ENCODE measurements at places on chromosomes 3 and 15.

GRCh38 chr3:179247289-179248015 is 3.5 kb downstream of the KCNMB3 start:
- DNase-seq: no peak

GRCh38 chr15:98518823-98519561 is 129.3 kb upstream of the IGF1R start:
- peak; percentile 30 for DNase-seq

- peak; percentile 78 for DNase-seq
Observed at GRCh38 chr3:188954590-188955208, 217.1 kb upstream of the TPRG1 start.

DNA sequence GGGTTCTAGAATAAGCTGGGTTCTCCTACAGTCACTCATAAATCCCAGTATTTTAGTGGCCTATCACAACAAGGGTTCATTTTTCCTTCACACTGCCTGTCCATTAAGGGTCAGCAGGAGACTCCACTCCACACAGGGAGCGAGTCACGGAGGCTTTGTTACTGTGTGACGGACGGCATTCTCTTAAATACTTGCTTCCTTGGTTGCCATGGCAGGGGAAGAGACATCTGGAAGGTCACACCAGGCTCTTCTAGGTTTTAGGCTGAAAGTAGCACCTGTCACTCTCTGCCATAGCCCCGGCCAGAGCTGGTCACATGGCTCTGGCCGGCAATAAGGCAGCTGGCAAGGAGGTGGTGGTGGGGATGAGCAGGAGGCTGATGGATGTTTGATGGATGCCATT is 89.4 kb upstream of the ANKRD34C start:
- no peak for DNase-seq

GRCh38 chr15:47616876-47617275 is 100.4 kb upstream of the SEMA6D start:
- no peak for DNase-seq

- no peak for DNase-seq
Observed at GRCh38 chr3:139928708-139929505, 6.1 kb upstream of the CLSTN2 start.

GRCh38 chr3:102136183-102136582 is 286.9 kb downstream of the NFKBIZ start:
- DNase-seq: no peak

GRCh38 chr3:54146506-54147239 is 24.3 kb downstream of the CACNA2D3 start:
- no peak for DNase-seq

Data from activated T-cell treated with anti-CD3 and anti-CD28 coated beads for 4 hours (primary cell).